ENCODE measurements at places on chromosomes 6 and 20.
A peak's percentile ranks its signal among the peaks of the same experiment; 100 is the strongest.

DNA sequence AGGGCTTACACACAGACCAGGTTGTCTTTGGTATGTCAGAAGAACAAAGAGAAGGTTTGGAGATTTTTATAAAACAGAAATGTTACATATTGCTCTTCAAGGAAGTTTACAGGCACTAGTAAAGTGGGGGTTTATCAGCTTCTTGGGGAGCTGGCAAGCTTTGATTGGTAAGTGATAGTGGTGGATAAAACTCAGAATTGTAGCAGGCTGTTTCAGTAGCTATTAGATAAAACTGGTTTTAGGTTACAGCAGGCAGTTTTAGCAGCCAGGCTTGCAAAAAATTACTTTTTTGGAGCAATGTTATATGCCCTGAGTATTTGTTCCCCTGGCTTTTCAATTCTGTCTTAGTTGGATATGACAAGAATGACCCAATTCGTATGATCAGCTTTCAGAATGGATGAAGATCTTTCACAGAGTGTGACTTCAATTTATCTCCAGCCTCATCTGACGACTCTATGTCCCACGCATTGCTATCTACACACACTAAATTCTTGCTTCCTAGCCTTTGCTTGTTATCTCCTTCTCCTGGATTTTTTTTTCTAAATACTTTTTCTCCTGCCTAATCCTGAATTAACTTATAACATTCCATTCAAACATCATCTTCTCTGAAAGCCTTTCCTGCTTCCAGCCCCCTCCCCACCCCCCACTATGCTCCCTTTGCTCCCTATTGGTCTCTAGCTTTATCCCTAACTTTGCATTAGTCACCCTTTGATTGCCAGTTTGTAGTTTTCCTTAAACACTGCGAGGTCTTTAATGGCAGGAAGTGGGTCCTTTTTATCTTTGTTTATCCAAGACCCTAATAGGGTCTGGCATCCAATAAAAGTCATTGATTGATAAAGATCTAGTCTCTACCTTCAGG is 1.0 kb upstream of the TOMM34 start:
- no peak overlapping the region for H3K27ac ChIP-seq
- peaks cover 3% of the 10 kb centered on the region for H3K36me3 ChIP-seq
- peaks cover 10% of the 10 kb centered on the region for H3K4me1 ChIP-seq
- DNase-seq: no peak
- no peak overlapping the region for H3K4me3 ChIP-seq
- H3K27me3 ChIP-seq: no peaks in the 10 kb centered on the region

- DNase-seq: no peak
- H3K4me1 ChIP-seq: no peaks in the 10 kb centered on the region
- H3K27ac ChIP-seq: no peak overlapping the region
- H3K36me3 ChIP-seq: no peaks in the 10 kb centered on the region
- H3K4me3 ChIP-seq: no peak overlapping the region
Measured at GRCh38 chr20:9492067-9492466, 22.3 kb upstream of the LAMP5 start.

DNA sequence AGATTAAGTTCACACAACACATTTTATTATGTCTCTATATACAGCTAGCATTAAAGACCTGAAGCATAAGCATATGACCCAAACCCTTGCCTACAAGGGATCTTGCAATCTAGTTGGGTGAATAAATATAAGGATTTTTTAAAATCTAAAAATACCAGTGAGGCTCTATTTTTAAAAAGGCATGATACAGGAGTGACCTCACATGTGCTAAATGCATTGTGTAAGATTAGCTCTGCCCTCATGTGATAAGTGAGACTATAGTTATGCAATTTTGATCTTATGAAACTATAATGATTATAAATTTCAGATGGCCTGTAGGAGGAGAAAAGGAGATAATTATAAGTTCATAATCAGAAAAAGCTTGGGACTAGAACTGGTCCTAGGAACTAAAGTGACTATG is 451.0 kb upstream of the MAN1A1 start:
- no peaks in the 10 kb centered on the region for H3K4me1 ChIP-seq
- DNase-seq: no peak
- H3K27me3 ChIP-seq: no peaks in the 10 kb centered on the region

- H3K4me3 ChIP-seq: no peak overlapping the region
- no peaks in the 10 kb centered on the region for H3K4me1 ChIP-seq
- H3K27ac ChIP-seq: no peak overlapping the region
Measured at GRCh38 chr20:49132995-49133478, 55.1 kb downstream of the STAU1 start.

DNA sequence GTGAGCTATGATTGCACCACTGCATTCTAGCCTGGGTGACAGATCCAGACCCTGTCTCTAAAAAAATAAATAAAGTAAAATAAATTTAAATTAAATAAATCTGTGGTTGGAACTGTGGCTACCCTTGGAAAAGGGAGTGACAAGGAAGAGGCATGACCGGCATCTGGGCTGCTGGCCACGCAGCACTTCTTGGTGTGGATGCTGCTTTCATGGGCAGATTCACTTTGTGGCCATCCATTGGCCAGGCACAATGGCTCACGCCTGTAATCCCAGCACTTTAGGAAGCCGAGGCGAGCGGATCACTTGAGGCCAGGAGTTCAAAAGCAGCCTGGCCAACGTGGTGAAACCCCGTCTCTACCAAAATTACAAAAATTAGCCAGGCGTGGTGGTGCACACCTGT is 16.1 kb downstream of the EBF4 start:
- H3K36me3 ChIP-seq: no peaks in the 10 kb centered on the region
- H3K4me3 ChIP-seq: no peak overlapping the region
- H3K27me3 ChIP-seq: peaks cover 2% of the 10 kb centered on the region
- H3K4me1 ChIP-seq: no peaks in the 10 kb centered on the region
- no peak overlapping the region for H3K27ac ChIP-seq

DNA sequence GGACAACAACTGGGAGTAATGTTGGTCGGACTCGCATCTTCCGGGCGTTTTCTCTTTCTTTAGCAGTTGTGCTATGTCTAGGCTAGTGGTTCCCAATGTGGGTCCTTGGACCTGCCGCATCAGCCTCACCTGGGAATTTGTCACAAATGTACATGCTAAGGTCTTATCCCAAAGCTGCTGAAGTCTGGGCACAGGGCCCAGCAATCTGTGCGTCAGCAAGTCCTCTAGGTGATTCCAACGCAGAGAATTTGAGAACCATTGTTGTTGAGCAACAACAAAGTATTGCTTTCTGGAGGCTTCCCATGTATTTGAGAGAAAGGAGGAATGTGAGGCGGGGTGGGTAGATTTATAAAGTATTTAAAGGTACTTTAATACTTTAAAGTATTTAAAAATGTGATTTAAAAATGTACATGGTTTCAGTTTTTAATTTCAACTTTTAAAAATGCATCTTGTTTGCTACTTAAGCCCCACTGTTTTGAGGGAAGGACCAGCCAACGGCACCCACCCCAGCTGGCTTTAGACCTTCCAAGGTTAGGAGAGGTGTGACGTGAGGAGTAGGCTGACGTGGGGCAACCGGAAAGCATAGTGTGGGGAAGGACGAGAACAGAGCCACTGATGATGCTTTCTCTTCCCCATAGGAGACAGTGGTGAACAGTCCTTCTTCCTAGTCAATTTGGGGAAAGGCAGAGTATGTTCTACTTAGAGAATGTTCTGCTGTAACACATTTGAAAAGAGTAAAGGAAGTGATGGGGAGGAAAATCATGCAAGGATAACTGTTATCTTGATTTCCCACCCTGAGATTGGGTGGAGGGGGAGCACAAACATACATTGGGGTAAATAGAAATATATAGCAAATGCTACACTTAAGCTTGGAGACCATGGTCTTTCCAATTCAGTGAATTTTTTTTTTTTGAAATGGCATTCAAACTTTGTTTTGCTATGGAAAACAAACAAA is 4.3 kb downstream of the UST start:
- no peak overlapping the region for H3K4me3 ChIP-seq
- H3K4me1 ChIP-seq: peaks cover 6% of the 10 kb centered on the region
- DNase-seq: no peak
- H3K27me3 ChIP-seq: no peaks in the 10 kb centered on the region
- H3K36me3 ChIP-seq: no peaks in the 10 kb centered on the region

DNA sequence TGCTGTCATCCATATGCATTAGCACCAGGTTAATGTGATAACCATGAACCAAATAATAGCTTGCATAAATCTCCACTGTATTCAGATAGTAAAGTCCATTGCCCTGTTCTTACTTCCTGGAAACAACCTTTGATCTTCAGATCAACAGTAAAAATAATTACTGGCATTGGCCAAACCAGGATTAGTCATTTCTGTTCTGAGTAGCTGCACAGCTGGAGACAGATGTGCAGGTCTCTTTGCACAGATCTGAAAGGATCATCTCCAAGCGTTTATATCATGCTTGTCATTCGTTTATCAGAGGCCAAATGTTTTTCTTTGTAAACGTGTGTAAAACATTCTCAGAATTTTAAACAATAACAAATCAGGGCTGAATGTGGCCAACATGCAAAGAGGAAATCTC is 134.4 kb upstream of the HMGCLL1 start:
- H3K27me3 ChIP-seq: no peaks in the 10 kb centered on the region
- H3K27ac ChIP-seq: no peak overlapping the region
- no peak for DNase-seq
- H3K4me3 ChIP-seq: no peak overlapping the region

DNA sequence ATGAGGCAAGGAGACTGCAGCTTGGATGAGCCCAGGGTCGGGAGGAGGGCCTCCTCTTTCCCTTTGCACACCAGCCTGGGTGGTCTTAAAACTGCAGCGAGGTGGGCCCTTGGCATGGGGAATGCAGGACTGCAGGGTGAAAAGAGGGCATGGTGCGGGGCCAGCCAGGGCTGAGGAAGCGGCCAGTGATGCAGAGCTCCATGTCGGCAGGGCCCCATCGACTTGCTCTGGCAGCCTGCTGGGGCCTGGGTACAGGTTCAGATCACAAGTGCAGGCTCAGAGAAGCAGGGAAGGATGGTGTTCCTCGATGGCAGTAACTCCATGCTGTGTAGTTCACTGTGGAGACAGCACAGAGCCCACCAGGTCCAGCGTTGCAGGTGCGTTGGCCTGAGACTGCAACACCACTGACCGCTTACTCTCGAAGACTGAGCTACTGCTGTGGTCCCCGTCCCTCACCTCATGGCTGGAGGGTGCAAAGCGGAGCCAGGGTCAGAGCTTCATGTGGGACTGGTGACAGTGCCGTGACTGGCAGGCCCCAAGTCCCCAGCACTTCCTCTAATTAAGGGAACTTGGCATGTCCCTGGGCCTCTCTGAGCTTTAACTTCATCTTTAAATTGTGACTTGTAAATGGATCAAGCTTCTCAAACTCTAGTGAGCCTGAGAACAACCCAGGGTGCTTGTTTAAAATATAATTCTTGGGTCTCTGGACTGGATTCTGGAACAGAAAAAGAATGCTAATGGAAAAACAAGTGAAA is 223.2 kb downstream of the SYNDIG1 start:
- no peaks in the 10 kb centered on the region for H3K27me3 ChIP-seq
- no peak overlapping the region for H3K4me3 ChIP-seq
- no peak overlapping the region for H3K27ac ChIP-seq
- DNase-seq: no peak
- no peaks in the 10 kb centered on the region for H3K4me1 ChIP-seq

GRCh38 chr6:150409576-150410066 is 40.8 kb downstream of the IYD start:
- H3K4me1 ChIP-seq: no peaks in the 10 kb centered on the region
- no peak overlapping the region for H3K27ac ChIP-seq
- H3K4me3 ChIP-seq: no peak overlapping the region
- no peaks in the 10 kb centered on the region for H3K36me3 ChIP-seq

DNA sequence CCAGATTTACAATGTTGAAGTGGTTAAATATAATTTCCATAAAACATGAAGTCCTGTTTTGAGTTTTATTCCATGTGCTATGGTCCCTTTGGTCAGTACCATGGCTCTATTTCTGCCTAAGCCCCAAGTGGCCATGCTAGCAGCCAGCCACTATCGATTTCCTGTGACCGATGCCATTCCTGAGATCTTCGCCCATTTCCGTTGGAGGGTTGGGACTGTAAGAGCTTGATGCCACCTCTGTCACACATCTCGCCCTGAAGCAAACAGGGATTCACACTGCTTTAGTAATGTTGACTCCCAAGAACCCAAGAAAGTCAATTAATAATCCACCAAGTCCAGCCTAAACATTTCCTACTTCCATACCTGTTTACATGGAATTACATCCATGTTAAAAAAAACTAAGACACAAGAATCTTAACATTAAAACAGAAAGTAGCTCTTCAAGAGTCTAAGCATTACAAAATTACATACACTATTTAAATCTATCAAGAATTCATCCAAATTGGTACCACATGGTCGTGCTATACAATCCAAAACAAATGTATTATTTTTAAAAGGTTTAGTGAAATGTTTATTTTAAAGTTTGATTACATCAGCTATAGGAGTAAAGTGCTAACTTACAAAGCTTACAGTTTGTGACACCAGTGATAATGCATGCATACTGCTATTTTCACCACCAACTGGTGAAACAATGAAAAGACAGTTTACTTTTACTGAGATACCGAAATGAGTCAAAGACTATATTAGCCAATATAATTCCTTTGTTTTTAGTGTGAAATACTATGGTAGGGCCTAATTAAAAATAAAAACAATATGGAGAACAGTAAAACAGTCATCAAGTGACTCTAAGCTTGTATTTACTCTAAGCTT is 2.5 kb downstream of the RBM39 start:
- H3K27ac ChIP-seq: peak overlapping the region; percentile 100
- no peak for DNase-seq
- peaks cover 64% of the 10 kb centered on the region for H3K36me3 ChIP-seq
- peaks cover 43% of the 10 kb centered on the region for H3K4me1 ChIP-seq
- peak overlapping the region; percentile 95 for H3K4me3 ChIP-seq

- H3K36me3 ChIP-seq: no peaks in the 10 kb centered on the region
- no peak overlapping the region for H3K4me3 ChIP-seq
- no peaks in the 10 kb centered on the region for H3K4me1 ChIP-seq
- H3K27ac ChIP-seq: no peak overlapping the region
- H3K27me3 ChIP-seq: no peaks in the 10 kb centered on the region
- DNase-seq: no peak
Measured at GRCh38 chr6:142384519-142385254, 82.9 kb downstream of the ADGRG6 start.

DNA sequence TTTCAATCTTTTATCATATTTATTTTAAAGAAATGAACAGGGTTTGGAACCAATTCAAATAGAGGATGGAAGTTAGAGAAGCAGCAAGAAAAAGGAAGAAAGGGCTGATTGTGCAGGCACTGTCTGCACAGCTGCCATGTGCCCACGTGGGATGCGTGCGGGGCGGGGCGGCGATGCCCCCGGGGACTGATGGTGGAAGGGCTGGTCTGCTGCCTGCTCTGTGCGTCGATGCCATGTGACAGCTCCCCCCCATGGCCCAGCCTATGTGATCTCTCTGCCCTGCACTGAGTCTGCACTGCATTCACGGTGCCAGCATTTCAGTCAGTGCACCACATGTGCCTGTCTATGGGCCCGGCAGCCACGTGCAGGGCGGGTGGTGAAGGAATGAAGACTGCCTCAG is 96.4 kb downstream of the IRF4 start:
- DNase-seq: no peak
- peaks cover 35% of the 10 kb centered on the region for H3K4me1 ChIP-seq
- no peak overlapping the region for H3K4me3 ChIP-seq
- peaks cover 9% of the 10 kb centered on the region for H3K36me3 ChIP-seq
- H3K27ac ChIP-seq: no peak overlapping the region
